ENCODE measurements at places on chromosomes 11 and 22. TPM values are rescaled to one million over a fixed set of nuclear protein-coding genes. Genes with fewer than 3 reads are reported as not detected.

SLC17A6 gene
- not detected for total RNA-seq

KCNJ1 gene
- total RNA-seq, result 0.23 TPM

GAS2L1 gene
- 27.2 TPM for total RNA-seq

CBX7 gene
- total RNA-seq, result 62.7 TPM

DNA sequence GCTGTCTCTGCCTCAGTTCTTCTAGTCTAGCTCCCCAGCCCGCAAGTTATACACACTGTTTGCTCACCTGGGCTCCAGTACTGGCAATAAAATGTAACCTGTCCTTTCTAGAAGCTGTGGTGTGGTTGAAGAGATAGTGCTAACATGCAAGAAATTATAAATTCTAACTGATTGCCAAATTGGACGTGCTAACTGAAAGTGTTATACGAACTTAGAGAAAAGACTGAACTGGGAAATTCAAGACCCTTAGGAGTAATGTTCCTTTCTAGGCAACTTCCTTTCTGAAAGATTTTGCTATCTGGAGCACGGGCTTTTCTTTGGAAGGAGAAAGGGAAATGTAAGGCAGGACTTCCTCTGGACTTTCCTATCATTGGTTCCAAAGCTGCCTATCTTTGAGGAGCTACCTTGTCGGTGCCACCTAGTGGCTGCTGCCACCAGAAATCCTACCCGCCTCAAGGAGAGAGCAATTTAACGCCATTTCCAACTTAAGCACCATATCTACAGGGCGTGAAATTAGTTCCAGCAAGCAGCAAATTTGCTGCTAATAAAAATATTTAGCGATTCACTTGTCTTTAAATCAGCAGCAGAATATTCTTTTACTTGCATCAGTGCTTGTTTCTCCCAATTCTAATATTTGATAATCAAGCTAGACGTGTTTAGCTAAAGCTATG is 12.7 kb upstream of the TMEM218 start:
- peak; percentile 81 for DNase-seq

- no peak for DNase-seq
Measured at GRCh38 chr22:38788021-38788816, 5.7 kb downstream of the DNAL4 start.

- no peak for DNase-seq
Measured at GRCh38 chr22:50401907-50402306, 58.8 kb downstream of the PPP6R2 start.

- no peak for DNase-seq
Measured at GRCh38 chr11:26626346-26626745, 54.3 kb upstream of the MUC15 start.

DNA sequence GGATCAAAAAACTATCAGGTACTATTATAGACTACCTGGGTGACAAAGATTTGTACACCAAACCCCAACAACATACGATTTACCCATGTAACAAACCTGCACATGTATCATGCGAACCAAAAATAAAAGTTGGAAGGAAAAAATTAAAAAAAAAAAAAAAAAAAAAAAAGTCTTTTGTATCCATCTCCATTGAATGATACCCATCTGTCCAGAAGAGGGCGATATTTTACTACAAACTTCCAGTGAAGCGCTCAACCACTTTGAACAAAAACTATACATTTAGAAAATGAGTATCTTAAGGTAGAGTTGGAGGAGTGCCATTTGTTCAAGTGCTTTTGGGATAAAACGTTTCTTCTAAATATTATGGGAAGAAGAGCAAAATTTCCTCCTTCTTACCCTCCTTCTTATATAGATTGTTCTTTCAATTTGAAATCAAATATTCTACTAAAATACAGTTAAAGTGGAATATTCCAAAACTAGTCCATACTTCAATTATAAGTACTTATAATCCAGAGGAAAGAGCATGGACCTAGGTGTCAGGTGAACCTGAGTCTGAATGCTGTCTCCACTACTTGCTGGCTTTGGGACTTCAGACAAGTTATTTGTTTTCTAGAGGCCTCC is 23.3 kb downstream of the ARL14EP start:
- no peak for DNase-seq

GRCh38 chr22:25497181-25497641 is 67.3 kb upstream of the GRK3 start:
- DNase-seq, result no peak

- DNase-seq, result no peak
Measured at GRCh38 chr22:26968859-26969523, 311.6 kb downstream of the MIAT start.
